ENCODE measurements at places on chromosomes 5 and 9.

DNA sequence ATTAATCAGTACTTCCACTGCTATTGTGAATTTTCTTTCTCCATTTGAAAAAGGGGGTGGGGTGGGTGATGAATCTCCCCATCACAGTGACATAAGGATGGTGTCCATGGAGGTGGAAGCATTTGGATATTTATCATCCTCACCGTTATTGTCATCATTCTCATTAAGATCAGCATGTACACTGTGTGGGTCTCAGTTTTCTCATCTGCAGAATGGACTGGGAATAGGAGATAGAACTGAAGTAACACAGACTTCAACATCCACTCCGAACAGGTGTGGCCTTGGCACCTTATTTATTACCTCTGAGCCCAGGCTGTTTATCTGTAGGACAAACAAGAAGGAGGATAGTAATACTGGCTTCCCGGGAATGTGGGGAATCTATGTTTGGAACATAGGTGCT is 165.9 kb downstream of the PAPPA start:
- no peak for DNase-seq

DNA sequence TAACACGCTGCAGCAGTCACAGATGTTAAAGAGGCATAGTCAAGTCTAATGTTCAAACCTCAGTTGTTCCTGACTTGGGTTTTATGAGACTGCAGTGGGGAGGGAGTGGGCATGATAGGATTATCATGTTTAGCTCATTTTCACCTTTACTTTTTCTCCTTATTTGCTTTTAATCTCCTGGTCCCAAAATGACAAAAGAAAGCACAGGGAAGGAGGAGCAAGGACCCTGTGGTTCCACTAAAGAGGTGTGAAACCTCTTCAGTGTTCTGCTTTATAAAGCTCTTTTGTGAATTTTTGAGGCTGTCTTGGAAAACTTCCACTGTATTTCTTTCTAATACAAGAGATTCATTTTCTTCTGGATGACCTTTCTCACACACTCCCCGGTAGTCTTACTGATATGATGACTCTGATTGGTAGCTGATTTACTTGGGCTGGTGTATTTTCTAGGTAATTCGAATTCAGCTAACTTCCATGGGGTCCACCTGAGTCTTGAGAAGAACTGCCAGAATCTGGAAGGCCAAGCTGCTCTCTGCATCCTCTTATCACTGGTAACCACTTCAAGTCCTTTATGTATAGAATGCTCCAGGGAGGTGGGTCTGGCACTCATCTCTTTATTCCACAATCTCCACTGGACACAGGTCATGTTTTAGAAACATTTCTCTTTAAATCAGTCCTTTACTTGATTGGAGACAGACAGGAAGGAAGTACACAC is 1364.4 kb upstream of the CDH9 start:
- no peak for DNase-seq

DNA sequence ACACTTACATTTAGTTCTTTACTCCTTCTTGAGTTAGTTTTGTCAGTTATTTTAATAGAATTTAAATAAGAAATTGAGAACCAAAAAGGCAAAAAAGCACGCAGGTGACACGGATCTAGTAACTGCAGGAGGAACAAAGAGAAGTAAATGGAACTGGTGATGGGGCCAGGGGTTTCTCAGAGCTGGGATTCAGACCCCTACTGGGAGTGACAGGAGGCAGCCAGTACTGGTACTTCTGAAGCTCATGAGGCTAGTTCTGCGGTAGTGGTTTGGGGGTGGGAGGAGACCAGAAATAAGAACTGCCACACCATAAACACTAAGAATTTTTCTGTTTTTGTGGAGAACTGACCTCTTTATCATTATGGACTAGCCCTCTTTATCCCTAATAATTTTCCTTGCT is 48.2 kb downstream of the OXCT1 start:
- DNase-seq: no peak

DNA sequence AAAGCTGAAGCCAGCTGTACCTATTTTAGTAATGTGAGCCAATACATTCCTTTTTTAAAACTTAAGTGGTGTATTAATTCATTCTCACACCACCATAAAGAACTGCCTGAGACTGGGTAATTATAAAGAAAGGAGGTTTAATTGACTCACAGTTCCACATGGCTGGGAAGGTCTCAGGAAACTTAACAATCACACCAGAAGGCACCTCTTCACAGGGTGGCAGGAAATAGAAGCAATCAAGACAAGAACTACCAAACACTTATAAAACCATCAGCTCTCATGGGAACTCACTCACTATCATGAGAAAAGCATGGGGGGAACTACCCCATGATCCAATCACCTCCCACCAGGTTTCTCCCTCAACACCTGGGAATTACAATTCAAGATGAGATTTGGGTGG is 21.0 kb downstream of the ESM1 start:
- DNase-seq: no peak

GRCh38 chr5:93034621-93035590 is 546.1 kb downstream of the NR2F1-AS1 start:
- DNase-seq: no peak

DNA sequence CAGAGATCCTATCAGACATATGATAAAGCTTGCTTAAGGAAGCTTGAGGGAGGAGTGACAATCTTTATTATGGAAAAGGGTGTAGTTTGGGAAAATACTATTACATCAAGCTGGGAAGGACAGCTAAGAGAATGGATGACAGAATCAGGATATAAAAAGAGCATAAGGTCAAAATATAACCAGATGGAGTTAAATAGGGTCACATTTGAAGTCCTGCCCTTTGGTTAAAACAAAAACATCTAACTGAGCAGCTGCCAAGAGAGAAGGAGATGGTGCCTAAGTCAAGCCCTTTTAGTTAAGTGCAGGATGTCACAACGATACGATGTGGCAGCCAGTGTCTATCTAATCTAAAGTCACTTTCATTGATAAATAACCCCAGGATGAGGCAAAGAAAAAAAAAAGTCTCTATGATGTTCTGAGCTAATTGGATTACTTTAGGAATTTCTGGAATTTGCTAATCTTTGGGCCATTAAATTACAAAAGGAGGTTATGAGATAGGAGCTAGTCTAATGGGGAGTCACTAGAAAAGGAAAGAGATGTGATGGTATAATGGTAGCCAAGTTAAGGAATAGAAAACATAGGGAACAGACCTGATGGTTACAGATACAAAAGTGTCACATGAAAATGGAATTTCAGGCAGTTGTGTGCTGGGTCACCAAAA is 365.2 kb downstream of the PDE4D start:
- no peak for DNase-seq

DNA sequence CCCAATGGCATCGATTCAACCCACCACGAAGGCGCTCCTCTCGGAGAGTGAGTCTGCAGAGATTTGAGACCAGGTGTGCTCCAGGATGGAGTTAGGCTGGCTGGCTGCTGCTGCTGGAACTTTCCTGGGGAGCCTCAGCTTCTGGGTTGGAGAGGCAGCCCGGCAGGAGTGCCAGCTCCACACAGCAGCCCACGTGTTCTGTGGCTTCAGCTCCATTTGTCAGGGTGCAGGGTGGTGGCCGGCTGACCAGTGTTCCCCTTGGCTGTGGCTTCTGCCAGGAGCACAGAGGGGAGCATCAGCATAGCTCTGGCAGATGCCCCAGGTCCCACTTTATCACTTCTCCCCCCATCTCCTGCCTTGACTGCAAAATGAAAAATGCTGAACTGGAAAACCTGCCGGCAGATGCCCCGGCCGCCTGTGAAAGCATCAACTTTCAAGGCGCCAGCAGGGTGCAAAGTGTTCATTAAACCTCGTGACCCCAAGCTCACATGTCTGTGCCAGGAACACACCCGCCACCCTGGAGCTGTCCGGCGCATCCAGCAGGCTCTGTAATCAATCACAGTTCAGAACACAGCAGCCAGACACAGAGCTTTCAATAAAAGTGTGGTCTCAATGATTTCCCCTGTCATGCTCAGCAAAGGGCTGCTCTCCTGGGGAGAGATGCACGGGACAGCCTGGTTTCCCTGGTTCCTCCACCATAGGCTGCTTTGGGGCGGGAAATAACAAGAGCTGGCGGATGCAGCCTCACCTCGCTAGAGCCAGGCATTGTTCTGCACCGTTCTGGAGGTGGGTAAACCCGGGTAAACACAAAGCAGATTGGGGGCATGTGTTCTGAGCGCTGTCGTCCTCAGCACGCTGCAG is 53.2 kb downstream of the TRIP13 start:
- DNase-seq: no peak

DNA sequence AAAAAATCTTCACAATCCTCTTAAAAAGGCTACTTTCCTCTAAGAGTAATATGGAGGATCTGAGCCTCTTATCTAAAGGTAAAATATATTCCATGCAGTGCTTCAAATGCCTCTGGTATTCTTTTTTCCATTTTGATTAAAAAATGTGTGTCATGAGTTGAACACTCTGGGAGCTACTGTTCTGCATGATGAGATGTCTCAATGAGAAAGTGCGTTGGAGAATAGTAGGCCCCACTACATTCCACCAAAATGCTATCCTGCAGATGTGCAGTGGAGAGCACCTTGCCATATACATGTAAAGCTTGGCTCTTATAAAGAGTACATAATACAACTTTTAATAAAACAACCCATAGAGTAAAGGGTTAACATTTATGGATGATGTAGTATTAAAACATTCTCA is 26.3 kb downstream of the ALDH1A1 start:
- no peak for DNase-seq

DNA sequence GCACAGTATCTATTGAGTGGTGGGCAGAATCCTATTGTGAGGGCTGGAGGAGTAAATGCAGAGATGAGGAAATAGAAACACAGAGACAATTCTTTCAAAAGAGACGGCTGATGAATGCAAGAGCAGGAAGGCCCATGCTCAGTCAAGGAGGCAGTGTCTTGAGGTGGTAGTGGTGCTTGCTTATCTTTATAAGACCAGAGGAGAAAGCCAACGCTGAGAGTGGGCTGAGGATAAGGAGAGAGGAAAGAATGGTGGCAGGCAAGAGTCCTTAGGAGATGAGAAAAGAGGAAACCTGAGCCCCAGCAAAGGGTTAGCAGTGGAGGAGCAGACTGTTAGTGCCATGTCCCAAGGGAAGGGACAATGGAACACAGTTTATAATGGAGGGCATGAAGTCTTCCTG is 86.0 kb downstream of the SNCAIP start:
- DNase-seq: no peak

DNA sequence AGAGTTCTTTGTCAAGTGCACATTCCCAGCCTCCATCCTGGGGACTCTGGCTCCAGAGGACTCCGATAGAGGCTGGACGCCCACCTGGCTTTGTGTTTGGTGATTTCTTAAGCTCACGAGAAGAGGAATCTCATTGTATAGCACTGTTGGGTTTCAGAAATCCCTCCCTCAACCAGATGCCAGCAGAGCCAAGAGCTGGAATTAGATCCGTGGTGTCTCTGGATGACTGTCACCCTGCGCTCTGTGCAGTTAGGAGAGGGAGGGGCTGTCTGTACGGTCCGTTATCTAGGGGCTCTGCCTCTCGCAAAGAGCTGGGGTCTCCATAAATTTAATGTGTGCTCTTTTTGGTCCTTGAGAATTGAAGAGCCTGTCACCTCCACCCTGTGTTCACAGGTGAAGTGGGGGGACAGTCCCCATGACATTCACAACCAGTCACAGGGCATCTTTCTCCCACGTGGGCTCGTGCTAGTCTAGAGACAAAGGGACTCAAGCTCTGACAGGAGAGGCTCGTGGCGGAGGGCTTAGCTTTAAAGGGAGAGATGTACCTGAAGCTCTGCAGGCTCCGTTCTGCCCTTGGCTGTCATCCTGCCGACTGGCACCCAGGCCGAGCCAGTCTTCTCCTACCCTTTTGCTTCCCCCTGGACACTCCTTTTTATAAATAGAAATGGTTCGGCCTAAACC is 41.4 kb downstream of the FAM78A start:
- DNase-seq: no peak

GRCh38 chr9:74858751-74859414 is 28.8 kb downstream of the TRPM6 start:
- no peak for DNase-seq

- DNase-seq: no peak
Observed at GRCh38 chr9:112396416-112396815, 16.5 kb downstream of the HSDL2 start.

DNA sequence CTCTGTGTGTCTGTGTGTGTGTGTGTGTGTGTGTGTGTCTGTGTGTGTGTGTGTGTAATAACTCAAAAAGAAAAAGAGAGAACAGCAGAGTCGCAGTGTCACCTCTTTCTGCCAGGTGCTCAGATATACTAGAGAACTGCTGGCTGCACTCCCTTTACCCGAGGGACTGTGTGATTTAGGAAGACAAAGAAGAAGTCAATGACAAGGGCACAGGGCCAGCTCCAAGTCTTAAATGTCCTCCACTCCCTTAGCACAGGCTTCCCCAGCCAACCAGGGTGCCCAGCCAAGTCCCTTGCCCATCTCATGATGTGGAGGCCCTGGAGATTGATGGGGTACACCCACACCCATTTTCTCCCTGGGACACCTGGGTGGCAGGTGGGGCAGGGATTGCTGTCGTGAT is 8.7 kb downstream of the CCNJL start:
- DNase-seq: no peak

DNA sequence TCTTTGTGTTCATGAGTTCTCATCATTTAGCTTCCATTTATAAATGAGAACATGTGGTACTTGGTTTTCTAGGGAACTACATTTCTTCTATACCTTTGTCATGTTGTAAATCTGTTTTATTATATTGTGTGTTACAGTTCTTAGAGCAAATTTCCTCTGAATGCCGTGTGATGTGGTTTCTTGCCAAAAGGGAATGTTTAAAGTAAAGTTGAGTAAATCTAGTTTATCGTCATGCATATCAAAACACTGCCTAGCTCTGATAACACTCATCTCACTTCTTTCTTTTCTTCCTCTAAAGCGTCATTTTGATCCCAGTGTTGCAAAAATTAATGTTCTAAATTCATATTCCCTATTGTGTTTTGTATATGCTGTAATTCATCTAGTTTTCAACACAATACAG is 295.4 kb upstream of the HAPLN1 start:
- DNase-seq: no peak

GRCh38 chr5:94422812-94423211 is 195.6 kb downstream of the KIAA0825 start:
- DNase-seq: peak; percentile 27

GRCh38 chr5:143265995-143266394 is 137.5 kb downstream of the NR3C1 start:
- DNase-seq: no peak

- peak; percentile 34 for DNase-seq
Observed at GRCh38 chr9:1100945-1101344, 50.8 kb downstream of the DMRT2 start.

DNA sequence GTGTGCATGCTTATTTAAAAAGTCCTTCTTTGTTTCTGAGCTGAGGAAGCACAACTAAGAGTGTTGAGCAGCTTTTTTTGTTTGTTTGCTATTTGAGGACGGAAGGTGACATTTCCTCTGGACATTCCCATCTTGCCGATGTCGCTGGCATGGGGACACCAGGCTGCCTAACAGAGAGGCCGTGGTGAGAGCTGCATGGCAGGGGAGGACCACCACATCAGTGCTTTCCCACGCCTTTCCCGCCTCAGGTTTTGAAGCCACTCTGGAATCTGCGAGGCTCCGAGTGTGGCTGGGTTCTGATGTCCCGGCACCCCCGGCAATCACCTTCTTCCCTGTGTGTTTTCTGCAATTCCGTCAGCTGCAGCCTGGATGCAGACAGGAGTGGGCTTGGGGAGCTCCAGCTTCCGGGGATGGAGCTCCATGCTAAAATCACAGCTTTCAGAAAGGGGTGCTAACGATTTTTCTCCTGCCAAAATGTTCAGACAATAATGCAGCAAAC is 259.8 kb upstream of the IRX4 start:
- no peak for DNase-seq
